ENCODE measurements at places on chromosomes 1 and 21.

DNA sequence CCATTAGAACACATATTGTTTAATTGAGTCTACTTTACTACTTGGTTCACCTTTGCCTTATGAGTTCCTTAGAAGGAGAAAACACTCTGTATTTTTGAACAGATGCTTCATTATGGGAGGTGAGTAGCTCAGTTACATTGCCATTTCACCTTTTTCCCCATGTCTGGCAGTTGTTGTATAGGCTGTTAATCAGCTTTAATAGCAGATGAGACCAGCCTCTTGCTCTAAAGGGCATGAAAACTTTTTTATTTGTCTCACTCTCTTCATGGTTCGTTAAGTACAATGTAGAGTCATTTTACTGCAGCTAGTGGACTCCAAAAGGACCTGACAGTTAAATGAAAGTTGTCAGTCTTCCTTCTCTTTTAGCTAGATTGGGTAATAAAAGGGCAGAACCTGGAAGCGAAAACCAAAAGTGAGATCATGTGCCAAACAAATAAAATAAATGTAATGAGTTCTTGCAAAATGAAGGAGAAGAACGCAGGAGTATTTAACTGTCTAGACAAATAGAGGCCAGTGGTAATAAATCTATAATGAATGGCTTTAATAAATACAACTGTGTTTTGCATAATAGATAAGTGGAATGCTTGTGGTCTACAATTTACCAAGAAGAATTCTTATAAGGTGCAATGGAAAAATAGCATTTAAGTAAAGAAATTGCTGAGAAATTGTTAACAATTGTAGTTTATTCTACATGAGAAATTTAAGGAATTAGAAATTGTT lies 180.0 kb upstream of the NEGR1 start:
- no peak for DNase-seq

DNA sequence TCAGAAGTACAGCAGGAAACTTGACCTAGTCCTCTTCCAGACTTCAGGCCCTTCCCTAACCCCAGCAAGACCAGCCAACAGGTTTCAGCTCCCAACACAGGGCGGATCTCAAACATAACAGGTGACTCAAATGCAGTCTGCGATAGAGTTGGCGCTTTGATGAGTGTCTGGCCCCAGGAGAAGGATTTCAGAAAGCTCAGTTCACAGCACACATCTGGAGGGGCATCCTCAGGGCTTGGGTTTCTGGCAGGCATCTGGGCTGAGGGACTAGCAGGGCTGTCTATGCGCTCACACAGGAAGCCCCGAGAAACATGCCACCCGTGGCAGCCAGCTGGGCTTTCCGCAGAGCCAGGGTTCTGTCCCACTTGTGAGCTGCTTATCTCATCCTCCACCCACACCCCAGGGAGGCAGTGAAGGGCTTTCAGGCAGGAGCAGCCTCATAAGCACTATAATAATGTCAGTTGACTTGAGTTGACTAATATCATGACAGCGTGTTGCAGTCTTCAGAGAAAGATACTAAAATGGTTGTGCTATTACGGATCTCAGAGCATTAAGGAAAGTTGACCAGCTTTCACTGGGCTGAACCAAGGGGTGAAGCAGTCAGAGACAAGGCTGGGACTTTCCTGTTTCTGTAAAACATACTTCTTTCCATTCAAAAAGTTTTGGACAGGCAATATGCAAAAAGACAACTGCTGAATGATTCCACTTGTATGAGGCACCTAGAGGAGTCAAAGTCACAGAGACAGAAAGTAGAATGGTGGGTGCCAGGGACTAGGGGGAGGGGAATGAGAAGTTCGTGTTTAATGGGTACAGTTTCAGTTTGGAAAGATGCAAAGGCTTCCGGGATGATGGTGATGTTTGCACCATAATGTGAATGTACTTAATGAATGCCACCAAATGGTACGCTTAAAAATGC lies 233.0 kb upstream of the IRF2BP2 start:
- DNase-seq: no peak

DNA sequence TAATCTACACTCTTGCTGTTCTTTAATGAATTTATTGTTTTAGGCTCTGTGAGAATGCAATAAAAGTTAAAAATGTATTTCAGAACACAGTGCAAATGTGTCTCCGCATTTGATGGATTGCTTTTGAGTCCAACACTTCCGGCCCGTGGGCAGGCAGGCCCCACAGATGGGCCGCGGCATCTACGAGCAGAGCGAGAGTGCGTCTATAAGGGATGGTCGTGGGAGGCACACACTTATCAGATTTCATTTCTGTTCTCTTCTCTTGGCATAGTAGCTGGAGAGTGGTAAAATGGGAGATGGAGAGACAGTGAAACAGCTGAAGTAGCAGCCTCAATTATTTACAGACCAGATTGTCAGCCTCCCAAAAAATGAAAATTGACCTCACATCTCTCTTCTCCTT lies 134.2 kb downstream of the NAV1 start:
- no peak for DNase-seq

- no peak for DNase-seq
Measured at GRCh38 chr1:199151634-199152425, 513.0 kb downstream of the PTPRC start.

- DNase-seq: no peak
Measured at GRCh38 chr21:37711286-37711829, 204.9 kb downstream of the KCNJ6 start.

GRCh38 chr1:51920130-51920529 lies 41.6 kb upstream of the NRDC start:
- no peak for DNase-seq

GRCh38 chr1:231991231-231991630 lies 364.6 kb downstream of the DISC1 start:
- DNase-seq: no peak

DNA sequence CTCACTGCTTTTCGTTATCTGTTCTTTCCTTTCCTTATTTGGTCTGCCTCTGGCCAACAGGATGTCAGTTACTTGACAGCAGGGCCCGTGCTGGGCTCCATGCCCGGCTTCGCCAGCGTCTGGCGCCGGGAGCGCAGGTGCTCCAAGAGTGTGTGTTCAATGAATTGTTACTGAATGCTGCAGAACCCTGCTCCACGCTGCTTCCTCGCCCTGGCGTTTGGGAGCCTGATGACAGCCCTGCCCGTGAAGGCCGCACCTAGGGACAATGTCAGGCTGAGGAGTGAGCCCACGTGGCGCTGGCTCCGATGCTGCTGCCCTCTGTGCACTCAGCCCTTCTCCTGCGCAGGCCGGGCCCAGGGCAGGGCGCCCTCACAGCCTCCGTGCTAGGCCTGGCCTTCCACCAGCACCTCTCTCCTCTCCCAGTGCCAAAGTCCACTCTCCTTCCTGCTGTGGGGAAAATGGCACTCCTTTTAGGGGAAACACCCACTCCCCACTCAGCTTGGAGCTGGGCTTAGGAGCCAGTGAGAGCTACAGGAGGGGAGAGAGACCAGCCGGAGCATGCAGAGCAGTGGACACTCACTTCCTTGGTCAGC lies 51.4 kb downstream of the ACBD3 start:
- DNase-seq: peak; percentile 89

DNA sequence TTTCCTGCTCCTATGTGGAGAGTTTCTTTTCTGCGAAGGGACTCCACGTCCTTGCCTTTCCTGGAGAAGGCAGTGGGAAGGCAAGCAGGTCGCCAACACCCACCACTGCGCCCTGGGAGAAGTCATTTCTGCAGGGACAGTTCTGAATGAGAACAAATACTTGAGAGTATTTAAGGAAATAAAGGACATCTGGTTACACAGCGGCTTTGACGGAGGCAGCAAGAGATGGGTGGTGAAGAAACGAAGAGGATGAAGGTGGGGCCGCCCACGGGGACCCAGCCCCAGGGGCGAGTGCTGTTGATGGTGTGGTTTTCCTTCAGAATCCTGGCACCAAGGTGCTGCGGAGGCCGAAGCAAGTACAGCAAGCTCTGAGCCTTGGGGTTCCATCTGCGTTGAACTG lies 75.5 kb downstream of the PSMG1 start:
- DNase-seq: no peak

DNA sequence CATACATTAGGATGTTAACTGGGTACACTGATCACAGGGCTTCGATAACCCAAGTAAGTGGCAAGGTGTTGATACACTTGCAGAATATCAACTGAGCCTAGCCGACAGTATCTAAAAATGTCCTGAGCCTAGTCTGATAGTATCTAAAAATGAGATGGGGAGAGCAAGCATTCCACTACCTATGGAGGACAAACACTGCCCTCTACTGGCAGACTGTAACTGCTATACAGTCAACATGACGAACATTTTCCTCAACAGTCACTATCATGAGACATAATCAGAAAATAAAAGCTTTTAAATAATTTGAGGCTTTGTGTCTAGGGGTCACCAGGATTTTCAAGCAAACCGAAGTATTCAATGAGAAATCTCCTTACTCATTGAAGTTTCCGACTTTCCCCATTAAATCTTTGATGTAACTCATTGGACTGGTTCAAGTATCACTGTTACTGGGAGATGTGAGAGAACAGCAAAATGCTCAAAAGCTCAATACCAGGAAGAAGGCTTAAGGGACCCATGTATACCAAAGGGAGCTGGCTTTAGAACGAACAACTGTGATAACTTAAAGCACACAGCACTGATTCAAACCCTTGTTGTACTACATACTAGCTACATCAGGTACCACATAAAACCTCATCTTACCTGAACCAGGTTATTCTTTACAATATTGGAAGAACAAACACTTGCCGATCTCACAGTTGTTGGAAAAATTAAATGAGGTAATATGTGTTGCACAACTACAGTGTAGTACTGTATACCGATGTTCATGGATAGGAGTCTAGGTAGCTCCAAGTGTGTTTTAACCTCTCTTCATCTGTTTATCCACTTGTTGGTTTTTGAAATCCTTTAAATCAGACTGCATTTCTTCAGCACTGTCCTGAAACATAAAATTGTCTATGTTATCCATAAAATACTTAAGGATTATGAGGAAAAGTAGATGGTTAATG lies 31.1 kb upstream of the SLC45A3 start:
- DNase-seq: peak; percentile 55

DNA sequence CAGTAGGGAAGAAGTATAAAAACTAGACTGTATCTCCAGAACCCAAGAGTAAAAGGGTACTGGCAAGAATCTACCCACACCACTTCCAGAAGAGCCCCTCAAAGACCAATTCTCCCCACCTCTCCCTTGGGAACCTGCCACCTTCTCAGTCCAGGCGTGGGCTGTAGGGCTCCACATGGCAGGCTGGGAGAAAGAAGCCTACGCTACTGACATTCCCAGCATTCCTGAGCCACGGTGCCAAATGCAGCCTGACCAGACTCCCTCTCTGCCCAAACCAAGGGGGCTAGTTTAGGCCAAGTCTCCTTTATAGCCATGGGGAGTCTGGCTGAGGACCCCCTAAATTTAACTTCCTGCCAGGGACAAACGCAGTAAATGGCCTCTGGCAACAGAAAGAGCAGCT lies 2.0 kb downstream of the UBE2Q1 start:
- no peak for DNase-seq

DNA sequence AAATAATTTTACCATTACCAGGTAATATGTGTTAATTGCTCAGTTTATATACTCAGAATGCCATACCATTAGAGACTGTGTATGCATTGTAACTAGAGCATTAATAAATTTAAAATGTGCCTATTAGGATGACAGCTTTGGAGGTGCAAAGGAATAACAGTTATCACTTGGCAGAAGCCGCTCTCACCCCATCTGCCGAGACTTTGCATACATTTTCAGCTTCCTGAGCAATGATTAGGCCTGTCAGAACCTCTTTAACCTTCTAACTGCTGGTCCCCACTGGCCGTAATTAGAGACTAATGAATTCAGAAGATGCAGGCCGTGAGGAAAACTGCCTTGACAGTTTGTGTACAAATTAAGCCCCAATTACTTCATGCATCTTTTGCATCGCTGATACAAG lies 158.0 kb upstream of the PROX1 start:
- DNase-seq: no peak

- no peak for DNase-seq
Measured at GRCh38 chr1:75328691-75329090, 194.5 kb downstream of the LHX8 start.
